ENCODE measurements at places on chromosomes 2 and 18.

GRCh38 chr2:145141981-145142380, 622.1 kb upstream of the ZEB2 start:
- no peak for DNase-seq

- no peak for DNase-seq
Observed at GRCh38 chr2:216144857-216145256, 35.7 kb downstream of the XRCC5 start.

DNA sequence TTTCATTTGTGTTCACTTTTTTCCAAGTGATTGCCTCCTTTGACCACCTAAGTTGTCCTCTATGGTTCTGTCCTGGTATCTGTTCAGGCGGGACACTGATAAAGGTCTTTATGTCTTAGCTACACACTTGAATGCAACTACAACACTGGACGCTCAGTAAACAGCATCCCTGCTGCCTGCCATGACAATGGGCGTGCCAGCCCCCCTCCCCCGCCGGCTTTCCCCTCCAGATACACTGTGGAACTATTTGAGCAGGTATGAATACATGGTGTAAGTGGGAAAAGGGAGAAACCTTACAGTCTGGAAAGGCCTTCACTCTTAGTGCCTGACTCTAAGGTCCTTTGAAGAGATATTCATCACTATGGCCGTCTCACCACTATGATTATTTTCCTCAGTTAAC, 5.7 kb downstream of the AGBL5 start:
- no peak for DNase-seq

DNA sequence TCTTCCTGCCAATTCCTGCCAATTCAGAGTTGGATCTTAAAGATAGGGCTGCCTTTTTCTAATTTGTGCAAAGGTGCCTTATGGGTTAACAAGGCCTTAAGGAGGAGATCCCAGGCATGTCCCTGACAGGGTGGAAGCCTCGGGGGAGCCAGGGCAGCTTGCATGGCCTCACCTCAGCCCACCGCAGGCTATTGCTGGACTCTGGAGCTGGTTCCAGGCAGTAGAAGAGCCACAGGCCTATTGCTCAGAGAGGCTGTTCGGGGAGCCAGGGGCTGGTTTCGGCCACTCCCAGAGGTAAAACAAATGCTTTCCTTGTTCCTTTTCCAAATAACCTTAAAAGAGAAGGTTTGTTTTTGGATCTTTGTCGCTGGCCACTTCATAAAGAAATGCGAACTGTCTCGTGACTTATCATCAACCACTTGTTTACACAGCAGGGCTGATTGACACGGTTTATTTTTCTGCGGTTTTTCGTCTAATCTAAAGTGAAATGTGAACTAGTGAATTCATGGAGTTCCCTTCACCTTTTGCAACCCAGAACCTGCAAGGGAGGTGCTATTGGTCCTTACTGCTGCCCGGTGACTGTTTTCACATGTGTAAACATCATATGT, 108.6 kb downstream of the APOB start:
- no peak for DNase-seq

GRCh38 chr2:49840428-49840975, 686.2 kb upstream of the FSHR start:
- DNase-seq = no peak

DNA sequence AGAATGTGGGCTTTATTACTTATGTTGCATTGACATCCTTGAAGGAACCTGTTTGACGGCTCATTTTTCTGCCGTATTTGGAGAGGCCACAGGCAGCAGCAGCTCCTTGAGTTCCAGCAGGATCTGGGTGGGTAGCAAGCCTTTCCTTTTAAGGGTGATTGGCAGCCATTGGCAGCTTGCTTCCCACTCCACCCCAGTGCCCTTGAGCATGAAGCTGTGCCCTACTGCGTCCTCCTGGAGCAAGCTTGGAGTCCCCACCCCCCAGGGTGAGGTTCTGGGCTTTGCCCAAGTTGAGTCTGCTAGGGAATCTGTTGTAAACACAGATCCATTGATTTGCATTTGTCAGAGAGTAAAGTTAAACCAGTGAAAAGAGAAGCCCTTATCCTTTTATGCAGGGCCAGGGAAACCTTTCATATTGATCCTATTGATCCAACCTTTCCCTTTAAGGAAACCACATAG, 9.2 kb downstream of the ONECUT2 start:
- no peak for DNase-seq

DNA sequence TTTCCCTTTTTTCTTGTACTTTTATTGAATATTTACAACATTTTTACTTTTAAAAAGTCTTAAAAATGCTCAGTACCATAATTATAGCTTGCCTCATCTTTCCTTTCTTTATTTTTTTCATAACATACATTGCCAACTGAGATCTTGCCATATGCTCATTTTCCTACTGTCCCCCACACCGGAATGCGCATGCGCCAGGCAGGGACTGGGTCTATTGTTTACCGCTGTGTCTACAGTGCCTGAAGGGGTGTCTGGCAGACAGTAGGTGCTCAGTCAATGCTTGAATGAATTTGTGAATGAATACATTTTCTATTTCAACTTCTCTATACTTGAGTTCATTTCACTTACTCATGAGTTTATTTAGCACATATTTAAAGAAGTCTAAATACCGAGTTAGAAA, 158.0 kb downstream of the CYP26B1 start:
- no peak for DNase-seq

GRCh38 chr2:15990151-15991101, 50.1 kb downstream of the MYCN start:
- DNase-seq = no peak

DNA sequence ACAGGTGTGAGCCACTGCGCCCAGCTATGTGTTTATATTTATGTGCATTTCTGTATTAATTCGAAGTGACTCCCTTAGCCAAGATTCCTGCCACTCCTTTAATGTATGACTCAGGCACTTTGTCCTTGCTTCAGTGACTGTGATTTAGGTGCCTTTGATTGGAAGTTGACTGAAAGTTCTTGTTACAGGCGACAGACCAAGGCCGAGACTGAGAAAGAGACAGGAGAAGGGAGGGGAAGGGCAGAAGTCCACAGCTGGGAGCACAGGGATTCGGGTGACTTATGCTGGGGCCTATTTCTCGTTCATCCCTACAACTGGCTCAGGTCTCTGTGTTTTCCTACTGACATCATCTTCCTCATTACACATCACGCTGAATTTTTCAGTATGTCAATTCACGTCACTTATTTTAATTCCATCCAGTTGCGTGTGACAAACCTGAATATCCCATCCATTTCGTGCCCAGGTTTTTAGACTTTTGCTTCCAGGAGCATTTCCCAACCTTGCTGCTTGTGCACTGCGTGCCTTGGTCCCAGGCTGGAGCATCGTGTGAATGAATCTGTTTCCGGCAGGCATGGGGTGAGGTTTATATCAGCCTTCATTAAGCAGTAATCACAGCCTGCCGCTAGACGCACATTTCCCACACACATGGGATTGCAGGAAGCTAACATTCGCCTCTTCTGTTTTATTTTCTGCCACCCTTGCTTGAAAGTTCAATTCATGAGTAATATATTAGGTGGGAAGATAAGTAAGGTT, 42.4 kb downstream of the TMEM18 start:
- no peak for DNase-seq

DNA sequence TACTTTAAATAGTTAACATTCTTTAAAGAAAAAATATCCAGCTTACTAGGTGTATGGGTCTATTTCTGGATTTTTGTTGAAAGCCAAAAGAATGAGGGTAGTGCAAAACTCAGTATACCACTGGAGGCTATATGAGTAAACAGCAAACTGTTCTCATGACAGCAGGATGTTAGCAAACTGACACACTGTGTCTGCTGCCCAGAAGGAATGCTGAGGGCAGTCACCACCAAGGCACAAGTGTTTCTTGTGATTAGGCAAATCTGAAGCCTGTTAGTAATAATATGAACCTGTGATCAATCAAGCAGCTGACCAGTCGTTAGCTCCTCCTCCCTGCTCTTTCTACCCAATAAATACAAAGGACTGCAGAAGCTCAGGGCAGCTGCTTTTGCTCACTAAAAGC, 50.5 kb upstream of the SULT1C3 start:
- DNase-seq = no peak

DNA sequence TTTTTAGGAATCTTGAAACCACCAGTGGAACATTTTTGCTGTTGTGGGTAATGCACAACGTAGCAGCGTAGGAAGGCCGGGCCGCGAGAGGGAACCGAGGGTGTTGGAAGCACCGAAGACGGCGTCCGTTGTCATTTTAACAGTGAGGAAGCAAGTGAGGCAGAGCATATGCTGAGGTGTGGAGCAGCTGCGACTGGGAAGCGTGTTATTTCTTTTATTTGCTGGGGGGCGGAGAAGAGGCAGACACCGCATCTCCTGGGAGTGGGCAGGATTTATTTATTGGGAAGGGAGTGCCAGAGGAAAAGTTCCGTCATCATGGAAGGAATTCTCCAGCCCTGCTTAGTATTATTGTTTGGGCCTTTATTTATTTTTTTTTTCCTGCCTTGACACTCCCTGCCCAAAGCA, 232.8 kb downstream of the KLHL29 start:
- no peak for DNase-seq

DNA sequence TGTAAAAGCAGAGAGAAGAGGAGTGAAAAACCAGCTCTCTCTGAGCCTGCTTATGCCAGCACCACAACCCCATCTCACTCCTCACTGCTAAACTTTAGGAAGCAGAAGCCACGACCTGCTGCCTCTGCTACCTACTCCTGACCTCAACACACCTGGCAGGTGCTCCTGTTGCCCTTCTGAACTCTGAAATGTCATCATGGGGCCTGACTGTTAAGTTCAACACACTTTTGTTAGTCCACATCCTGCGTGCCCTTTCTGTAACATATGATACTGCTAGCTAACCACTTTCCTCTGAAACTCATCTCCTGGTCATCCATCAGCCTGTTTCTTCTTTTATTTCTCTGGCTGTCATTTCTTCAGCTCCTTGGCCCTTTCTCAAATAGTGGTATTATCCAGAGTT, 118.1 kb downstream of the EPB41L3 start:
- DNase-seq = no peak

DNA sequence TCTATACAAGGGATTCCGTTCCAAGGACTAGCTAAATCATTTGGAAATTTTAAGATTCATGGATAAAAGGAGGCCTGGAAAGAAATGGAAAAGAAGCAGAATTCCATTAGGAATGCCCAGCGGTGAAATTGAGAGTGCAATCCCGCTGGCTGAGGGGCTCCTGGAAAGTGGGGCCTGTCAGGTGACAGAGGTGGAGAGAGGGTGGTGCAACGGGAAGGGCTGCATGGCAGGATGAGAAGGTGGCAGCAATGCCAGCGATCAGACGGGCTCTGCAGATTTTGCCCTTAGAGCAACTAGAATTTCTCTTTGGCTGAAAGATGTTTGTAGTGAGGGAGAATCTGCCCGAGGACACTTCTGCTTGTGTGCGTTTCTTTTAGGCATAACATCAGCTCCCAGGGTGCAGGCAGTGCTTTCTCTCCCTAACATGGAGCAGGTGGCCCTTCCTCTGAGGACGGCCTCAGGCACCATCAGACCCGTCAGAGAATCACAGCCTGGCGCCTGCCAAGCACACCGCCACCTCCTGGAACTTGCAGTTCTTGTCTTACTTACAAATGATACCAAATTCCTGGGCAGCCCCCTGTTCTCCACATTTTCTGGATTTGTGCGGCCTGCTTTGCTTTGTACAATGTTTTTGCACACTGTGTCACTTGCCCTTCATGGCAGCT, 261.6 kb downstream of the NDUFA10 start:
- DNase-seq = no peak

- no peak for DNase-seq
Observed at GRCh38 chr2:64943387-64944150, 45.6 kb upstream of the SLC1A4 start.

- no peak for DNase-seq
Observed at GRCh38 chr2:29519338-29519925, 402.0 kb downstream of the ALK start.

DNA sequence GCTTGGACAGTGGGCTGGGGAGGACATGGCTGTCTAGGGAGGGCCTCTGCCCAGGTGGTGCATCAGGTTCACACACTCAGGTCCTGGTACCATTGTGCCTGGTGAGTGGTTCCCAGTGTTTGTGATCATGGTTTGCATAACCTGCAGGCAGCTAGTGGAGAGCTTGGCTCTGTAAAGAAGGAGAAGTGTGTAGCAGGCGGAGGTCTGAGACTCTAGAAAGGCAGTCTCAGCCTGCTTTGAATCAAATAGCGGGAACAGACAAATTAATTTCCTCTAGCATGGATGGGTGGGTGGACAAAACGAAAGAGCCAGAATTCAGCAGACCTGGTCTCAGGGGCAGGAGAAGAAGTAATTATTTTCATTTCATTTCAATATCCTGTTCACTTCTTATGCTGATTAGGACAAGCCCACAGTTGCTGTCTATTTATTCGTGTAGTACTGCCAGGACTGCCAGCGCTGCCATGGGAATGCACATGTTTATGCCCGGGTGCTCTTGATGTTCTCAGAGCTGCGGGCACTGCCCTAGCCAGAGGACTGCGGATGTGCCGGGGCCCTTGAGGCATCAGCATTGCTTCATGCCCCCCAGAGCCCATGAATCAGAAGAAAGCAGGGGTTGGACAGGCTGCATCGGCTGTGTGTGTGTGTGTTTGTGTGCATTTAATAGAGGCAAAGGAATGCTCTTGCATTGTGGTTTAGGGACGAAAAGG, 45.4 kb upstream of the DLX2 start:
- DNase-seq = no peak

DNA sequence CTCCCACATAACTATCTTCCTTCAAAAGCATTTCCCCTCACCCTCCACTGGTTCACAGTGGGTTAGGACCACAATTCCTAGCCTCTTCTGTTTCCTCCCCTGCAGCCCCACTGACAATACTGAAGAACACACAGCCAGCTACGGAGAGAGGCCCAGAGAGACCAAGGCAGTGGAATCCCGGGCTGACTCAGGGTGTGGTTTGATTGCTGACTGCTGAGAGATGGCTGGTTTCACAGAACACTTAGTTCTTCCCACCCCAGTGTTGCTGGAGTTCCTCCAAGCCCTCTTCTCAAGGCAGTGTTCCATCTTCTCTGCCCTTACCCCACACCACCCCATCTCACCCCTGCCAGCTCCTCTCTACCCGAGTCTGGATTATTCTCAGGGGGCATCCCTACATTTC, 43.3 kb upstream of the ZFP36L2 start:
- DNase-seq = no peak

DNA sequence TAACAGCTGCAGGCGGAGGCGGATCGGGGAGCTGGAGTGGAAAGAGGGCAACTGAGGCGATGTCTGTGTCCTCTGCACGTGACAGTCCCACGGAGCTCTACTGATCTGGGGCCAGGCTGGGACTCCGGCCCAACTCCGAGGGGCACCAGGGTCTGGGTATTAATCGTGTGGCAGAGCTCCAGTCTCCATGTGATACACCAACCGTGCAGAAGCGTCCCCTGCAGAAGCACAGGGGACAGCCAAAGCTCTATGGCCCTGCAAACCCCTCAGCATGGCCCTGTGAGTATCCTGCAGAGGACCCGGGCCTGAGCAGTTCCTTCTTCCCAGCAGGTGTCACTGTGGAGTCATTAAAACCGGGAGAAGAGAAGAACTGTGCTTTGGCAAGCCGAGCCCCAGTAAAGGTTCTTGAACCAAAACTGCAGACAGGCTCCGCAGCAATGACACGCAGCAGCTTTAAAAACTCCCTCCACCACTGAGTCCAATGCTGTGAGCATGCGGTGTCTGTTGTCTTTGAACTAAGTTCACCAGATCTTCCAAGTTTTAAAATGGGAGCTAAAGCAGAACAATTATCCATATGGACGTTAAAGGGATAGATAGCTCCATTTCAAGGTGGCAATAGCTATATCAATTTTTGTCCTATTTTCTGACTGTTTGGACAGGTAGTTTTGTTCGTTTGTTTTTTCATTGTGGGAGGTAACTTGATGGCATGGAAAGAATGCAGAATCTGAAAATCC, 79.4 kb downstream of the TMEM182 start:
- no peak for DNase-seq

- DNase-seq = no peak
Observed at GRCh38 chr18:7726522-7726921, 159.4 kb downstream of the PTPRM start.

Data from NCI-H1048 (cell line).